ENCODE measurements at places on chromosomes 5 and 9. TPM values are rescaled to one million over a fixed set of nuclear protein-coding genes. Genes with fewer than 3 reads are reported as not detected.

ORM2 gene
- not detected for total RNA-seq

MLANA gene
- total RNA-seq: not detected

- DNase-seq: no peak
- no peak overlapping the region for H3K27ac ChIP-seq
- no peak overlapping the region for H3K4me3 ChIP-seq
Measured at GRCh38 chr9:81564632-81565031, 124.7 kb downstream of the TLE1 start.

ARHGEF28 gene
- total RNA-seq: 43.6 TPM

ANKRD34B gene
- total RNA-seq: not detected

DNA sequence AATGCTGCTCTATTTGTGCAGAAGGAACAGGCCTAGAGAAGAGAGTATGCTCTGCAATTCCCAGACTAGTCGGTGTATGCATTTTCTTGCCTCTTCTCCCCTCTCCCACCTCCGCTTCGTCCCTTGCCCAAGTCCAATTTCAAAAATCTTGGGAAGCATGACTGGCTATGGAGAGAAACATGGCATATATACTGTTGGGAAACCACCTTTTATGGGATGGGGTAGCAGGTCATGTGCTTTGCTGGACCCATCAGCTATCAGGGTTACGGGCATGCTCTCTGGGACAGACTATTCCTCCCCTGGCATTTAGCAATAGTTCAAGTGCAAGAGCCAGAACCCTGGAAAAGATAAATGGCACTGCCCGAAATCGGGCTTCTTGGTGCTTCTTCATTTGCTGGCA, 12.0 kb downstream of the ISL1 start:
- no peaks in the 10 kb centered on the region for H3K4me1 ChIP-seq
- no peak for DNase-seq
- H3K27ac ChIP-seq: no peak overlapping the region

GRCh38 chr5:157767689-157768088, 24.2 kb downstream of the LSM11 start:
- no peak for DNase-seq
- H3K36me3 ChIP-seq: no peaks in the 10 kb centered on the region
- H3K4me3 ChIP-seq: no peak overlapping the region
- no peaks in the 10 kb centered on the region for H3K4me1 ChIP-seq

GCNT4 gene
- total RNA-seq: 3.1 TPM

DNA sequence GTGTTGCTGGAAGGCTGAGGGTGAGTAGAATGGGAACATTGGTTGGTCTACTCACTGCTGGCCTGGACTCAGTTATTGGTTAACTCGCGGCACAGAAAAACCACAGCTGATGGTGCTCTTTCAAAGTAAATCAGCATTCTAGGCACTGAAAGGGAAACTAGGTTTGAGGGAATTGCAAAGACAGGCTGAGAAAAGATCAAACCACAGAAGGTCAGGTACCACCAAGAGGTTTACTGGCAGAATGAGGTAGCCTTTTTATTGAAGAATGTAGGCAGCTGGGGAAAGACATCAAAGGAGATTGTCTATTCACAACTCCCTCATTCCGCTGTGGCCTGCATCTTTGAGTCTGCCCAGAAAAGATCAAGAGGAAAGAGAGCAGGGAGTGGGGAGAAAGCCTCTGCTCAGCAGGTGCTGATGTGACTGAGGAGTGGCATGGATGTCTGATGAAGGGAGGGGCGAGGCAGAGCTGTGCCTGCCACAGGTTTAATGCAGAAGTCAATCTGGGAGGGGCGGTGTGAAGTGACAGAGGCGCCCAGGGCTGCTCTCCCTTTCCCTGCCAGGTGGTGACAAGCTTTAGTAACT, 255.5 kb downstream of the MAN2A1 start:
- H3K36me3 ChIP-seq: no peaks in the 10 kb centered on the region
- H3K4me1 ChIP-seq: no peaks in the 10 kb centered on the region
- H3K4me3 ChIP-seq: no peak overlapping the region
- H3K27ac ChIP-seq: no peak overlapping the region
- no peaks in the 10 kb centered on the region for H3K27me3 ChIP-seq

- H3K27ac ChIP-seq: no peak overlapping the region
- H3K4me1 ChIP-seq: no peaks in the 10 kb centered on the region
- H3K36me3 ChIP-seq: no peaks in the 10 kb centered on the region
- no peaks in the 10 kb centered on the region for H3K27me3 ChIP-seq
Measured at GRCh38 chr9:138117836-138118235, 240.3 kb downstream of the CACNA1B start.

DNA sequence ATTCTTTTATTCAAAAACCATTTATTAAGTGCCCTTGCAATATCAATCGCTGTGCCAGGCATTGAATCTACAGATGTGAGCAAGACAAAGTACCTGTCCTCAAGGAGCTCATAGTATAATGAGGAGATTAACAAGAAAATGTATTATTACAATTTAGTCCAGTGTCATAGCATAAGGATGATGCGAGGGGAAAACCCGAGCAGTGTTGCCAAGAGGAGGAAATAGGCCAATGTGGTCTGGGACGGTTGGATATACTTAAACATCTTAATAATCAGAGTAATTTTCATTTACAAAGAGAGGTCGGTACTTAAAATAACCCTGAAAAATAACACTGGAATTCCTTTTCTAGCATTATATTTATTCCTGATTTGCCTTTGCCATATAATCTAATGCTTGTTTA, 18.5 kb downstream of the CD274 start:
- no peak overlapping the region for H3K27ac ChIP-seq
- H3K27me3 ChIP-seq: no peaks in the 10 kb centered on the region
- no peak overlapping the region for H3K4me3 ChIP-seq

GRCh38 chr9:89179895-89180734, 1.5 kb upstream of the SHC3 start:
- DNase-seq: peak; percentile 94
- no peaks in the 10 kb centered on the region for H3K27me3 ChIP-seq
- H3K36me3 ChIP-seq: no peaks in the 10 kb centered on the region
- peak overlapping the region; percentile 68 for H3K27ac ChIP-seq
- peaks cover 17% of the 10 kb centered on the region for H3K4me1 ChIP-seq

CNTNAP3B gene
- 7.8 TPM for total RNA-seq

SLC26A2 gene
- 10.1 TPM for total RNA-seq

DNA sequence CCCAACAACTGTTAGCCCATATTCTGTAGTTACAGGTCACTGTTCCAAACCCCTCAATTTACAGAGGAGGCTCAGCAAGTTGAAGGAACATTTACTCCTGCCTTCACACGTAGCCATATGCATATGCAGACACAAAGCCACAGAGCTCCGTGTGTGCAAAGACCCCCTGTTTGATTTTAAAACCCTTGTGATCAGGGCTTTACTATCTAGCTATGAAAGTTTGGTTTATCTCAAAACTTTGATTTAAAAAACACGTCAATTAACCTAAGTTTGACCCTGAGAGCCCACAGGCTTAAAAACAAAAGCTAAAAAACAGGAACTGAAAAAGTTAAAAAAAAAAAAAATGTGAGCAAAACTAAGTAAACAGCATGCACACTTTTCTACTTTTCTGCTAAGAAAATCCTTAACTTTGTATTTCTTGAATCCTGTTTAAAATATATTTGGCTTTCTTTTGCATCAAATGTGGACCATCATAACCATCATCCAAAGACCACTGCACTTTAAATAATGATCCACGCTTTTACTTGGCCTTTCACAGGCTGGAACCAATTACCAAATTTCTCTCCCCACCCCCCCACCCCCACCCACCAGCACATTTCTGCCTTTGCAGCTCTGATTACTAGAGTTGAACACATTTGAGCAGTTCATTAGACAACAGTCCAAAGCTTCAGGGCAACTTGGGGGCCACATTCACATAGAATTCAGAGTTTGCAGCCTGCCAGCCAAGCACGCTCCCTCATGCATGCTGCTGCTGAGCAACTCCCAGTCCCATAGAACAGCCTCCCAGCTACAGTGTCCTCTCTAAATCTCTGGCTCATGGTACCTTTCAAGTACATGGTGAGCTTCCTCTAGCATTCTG, 128.8 kb upstream of the MAP3K1 start:
- peak; percentile 39 for DNase-seq
- peaks cover 22% of the 10 kb centered on the region for H3K4me1 ChIP-seq
- H3K27ac ChIP-seq: no peak overlapping the region
- H3K4me3 ChIP-seq: no peak overlapping the region
- H3K36me3 ChIP-seq: no peaks in the 10 kb centered on the region

DNA sequence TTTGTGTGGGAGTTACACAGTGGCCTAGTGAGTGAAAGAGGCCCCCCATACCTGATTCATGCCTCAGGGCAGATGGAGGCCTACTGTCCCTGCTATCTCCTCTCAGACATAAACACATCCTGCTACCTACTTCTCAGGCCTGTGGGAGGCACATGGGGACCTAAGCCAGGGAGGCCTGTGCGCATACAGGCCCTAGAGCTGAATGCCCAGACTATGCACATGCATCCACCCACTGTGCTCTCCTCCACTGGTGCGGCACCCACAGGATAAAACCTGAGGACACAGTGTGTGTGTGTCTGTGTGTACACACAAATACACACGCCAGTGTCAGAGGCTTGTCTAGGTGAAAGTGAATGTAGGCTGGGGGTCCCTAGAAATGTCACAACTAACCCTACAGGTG, 1.4 kb downstream of the PAX5 start:
- no peak for DNase-seq
- H3K4me3 ChIP-seq: no peak overlapping the region
- H3K4me1 ChIP-seq: peaks cover 47% of the 10 kb centered on the region
- no peaks in the 10 kb centered on the region for H3K36me3 ChIP-seq
- peaks cover 77% of the 10 kb centered on the region for H3K27me3 ChIP-seq

- DNase-seq: no peak
- no peaks in the 10 kb centered on the region for H3K27me3 ChIP-seq
- no peaks in the 10 kb centered on the region for H3K4me1 ChIP-seq
- no peak overlapping the region for H3K4me3 ChIP-seq
- H3K27ac ChIP-seq: no peak overlapping the region
- H3K36me3 ChIP-seq: peaks cover 11% of the 10 kb centered on the region
Measured at GRCh38 chr5:154053468-154053867, 14.7 kb downstream of the MFAP3 start.

FSTL4 gene
- not detected for total RNA-seq
